OCI-LY7 (cell line): ENCODE measurements at places on chromosomes 13 and 19.

GRCh38 chr19:30810726-30811125, 438.5 kb downstream of the ZNF536 start:
- no peak for DNase-seq

- no peak for DNase-seq
Measured at GRCh38 chr19:38400361-38400760, 2.5 kb upstream of the FAM98C start.

- DNase-seq, result peak; percentile 95
Measured at GRCh38 chr19:18280247-18281081, 958 bp downstream of the JUND start.

GRCh38 chr19:53818756-53819155, 5.4 kb downstream of the NLRP12 start:
- no peak for DNase-seq

DNA sequence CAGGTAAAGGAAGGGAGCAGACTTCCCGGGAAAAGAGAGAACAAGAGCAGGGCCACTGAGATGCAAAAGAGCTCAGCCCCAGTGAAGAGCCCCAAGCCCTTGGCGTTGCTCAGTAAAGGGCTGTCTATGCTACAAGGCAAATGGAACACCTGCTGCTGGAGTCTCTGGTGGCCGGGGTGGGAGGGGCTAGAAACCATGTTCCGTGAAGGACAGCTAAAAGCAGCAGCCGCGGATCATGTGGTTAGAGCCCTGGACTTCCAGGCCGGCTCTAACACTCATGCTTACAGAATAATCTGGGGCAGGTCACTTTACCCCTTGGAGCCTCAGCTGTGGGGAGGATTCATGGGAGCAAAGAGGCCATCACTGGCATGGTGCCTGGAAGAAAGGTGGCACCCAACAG, 17.8 kb downstream of the POU2F2 start:
- peak; percentile 96 for DNase-seq

GRCh38 chr13:40155201-40155600, 499.7 kb downstream of the COG6 start:
- no peak for DNase-seq

- peak; percentile 37 for DNase-seq
Measured at GRCh38 chr19:53158119-53158656, 665 bp downstream of the ZNF347 start.

- DNase-seq, result no peak
Measured at GRCh38 chr19:19111136-19111835, 27.0 kb downstream of the TMEM161A start.

GRCh38 chr13:35995136-35995535, 136.0 kb downstream of the DCLK1 start:
- no peak for DNase-seq

GRCh38 chr13:41313117-41313516, 2.0 kb downstream of the NAA16 start:
- DNase-seq, result no peak

DNA sequence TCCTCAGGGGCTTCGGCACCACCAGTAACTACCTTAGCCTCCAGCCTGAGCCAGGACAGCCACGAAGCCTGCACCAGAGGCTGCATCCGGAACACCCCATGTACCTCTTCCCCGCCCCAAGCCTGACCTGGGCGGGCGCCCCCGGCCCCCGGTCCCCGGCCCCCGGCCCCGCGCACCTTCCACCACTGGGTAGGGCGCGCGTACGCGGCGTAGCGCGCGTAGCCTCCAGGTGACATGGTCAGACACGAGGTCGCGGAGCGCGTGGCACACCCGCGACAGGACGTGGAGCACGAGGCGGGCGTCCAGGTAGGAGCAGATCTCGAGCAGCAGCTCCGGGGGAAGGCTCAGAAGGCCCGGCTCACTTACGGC, 450 bp downstream of the FBXW9 start:
- DNase-seq, result peak; percentile 18

- DNase-seq, result no peak
Measured at GRCh38 chr19:17121736-17122293, 46.2 kb downstream of the MYO9B start.

- no peak for DNase-seq
Measured at GRCh38 chr13:51519771-51520216, 64.5 kb upstream of the WDFY2 start.

- DNase-seq, result no peak
Measured at GRCh38 chr19:39709026-39709872, 5.0 kb downstream of the LGALS14 start.

DNA sequence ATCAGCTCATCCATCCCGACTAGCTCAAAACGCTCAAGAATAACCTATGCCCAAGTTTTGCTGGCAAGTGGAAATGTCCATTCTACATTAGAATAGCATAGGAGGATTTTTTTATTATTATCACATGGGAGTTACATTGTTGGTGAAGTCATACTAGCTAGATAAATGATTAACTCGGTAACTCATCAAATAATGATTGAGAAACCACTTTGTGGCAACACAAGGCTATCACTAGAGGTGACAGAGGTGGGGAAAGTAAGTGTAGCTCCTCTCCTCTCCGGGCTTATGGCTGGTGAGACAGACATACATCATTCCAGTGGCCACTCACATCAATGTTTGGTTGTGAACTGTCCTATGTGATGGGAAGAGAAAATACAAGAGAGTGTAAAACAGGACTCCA, 161.6 kb downstream of the ZIC5 start:
- DNase-seq, result no peak

- no peak for DNase-seq
Measured at GRCh38 chr19:44712864-44713515, 14.0 kb downstream of the CEACAM16 start.

DNA sequence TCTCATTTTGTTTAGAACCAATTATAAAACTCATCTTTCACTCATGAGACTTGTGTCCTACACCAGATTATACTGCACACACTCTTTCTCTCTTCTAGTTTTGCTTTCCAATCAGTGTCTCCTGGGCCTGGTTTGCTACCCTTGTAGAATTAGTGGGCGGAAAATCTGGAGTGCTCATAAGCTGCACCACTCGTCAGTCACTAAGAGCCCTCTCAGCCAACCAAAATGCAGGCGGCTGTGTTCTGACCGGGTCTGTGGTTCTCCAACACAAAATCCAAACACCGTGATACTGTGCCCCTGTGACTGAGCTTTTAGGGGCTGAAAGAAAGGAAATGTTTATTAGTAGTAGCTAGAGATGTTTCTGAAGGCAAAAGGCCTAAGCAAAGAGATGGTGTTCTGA, 83.7 kb upstream of the OBI1 start:
- no peak for DNase-seq

- peak; percentile 97 for DNase-seq
Measured at GRCh38 chr19:45641274-45642105, 2.3 kb upstream of the EML2 start.

DNA sequence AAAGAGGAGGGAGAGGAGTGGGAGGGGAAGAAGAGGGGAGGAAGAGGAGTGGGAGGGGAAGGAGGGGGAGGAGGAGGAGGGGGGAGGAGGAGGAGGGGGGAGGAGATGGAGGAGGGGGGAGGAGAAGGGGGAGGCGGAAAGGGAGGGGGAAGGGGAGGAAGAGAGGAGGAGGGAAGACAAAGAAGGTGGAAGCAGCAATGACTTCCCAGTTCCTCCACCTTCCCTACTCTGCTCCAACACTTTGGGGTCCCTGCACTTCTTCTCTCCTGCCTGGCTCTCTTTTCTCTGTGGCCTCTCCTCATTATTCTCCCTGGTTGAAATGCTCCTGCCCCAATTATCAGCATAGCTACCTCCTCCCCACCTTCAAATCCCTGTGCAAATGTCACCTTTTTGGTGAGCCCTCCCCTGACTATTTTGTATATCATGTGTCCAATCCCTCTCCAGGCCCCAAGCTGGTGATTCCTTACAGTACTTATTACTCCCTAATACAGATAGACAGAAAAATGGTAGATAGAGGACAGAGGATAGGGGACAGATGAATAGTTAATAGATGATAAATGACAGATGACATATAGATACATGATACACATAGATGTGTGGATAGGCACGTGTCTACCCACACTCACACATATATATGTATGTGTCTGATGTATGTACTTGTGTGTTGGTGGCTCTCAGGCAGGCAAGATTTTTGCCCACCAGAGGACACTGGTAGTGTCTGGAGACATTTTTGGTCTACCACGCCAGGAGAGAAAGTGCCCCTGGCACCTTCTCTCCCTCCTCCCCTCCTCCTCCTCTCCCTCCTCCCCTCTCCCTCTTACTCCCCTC, 25.2 kb downstream of the NLRP9 start:
- DNase-seq, result no peak

GRCh38 chr19:9782338-9782737, 13.8 kb upstream of the ZNF846 start:
- DNase-seq, result no peak

- DNase-seq, result no peak
Measured at GRCh38 chr19:648305-648704, 8.6 kb downstream of the FGF22 start.

DNA sequence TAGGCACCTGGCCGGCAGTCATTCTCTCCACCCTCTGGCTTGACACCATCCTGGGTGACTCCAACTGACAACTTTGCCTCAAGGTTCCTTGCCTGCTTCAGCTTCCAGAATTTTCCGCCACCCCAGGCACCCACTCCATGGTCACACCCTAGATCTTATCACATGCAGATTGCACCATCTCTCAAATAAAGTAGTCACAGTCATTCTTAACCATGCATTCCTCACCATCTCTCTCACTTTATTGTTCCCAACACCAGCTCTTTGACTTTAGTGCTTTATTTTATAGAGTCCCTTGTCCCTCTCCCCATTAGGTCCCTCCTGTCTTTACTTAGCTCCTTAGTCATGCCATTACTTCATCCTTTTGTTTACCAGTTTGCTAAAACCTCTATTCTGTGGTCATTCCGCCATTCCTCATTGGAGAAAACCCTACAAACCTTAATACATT, 351.7 kb downstream of the SPRY2 start:
- DNase-seq, result no peak

DNA sequence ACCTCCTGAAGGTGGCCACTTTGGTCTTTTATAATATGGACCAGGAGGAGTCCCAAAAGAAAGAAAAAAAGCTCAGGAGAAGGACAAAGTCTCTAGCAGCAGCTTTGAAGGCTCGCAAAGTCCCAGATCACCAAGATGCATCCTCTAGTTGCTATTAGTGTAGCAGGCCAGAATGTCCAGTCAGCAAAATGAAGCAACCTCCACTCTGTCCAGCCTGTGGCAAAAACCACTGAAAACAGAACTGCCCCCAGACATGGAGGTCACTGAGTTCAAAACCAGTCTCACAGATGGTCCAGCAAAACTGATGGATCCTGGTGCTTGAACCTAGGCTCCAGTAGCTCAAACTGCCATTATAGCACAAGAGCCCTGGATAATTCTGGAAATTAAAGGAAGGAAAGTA, 10.4 kb downstream of the LILRB4 start:
- no peak for DNase-seq
